ENCODE measurements at places on chromosomes 1 and 21.

DNA sequence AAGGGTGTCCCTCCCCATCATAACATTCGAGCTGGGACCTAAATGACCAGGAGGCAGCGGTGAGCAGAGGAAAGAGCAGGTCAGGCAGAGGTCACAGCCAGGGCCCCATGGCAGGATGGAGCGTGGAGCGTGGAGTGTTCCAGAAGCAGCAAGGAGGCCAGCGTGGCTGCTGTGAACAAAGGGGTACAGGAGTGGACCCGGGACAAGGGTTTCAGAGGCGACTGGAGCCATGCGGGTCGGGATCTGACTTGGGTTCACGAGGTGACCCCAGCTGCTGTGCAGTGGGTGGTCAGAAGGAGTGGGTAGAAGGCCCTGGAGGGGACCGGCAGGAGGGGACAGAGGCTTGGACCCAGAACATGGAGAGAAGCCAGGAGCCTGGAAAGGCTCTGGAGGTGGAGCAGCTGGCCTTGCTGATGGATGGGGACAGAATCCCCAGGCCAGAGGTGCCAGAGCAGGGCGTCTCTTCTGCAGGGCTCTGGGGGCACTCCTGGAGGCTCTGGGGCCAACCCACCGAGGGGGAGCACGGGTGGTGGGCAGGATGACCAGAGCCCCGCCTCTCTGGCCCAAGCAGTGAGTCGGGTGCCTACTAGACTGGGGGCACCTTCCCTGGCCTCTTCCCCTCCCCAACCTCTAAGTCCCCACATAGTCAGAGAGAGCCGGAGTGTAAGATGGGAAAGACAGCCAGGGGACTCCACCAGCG is 2.3 kb downstream of the CHD5 start:
- H3K4me1 ChIP-seq = peaks cover 20% of the 10 kb centered on the region
- no peak overlapping the region for H3K27ac ChIP-seq
- no peaks in the 10 kb centered on the region for H3K36me3 ChIP-seq
- no peak overlapping the region for H3K4me3 ChIP-seq

GRCh38 chr1:201949491-201949890 is 3.1 kb upstream of the LMOD1 start:
- H3K4me3 ChIP-seq = no peak overlapping the region
- no peak for DNase-seq
- H3K4me1 ChIP-seq = peaks cover 19% of the 10 kb centered on the region
- no peak overlapping the region for H3K27ac ChIP-seq
- H3K27me3 ChIP-seq = peaks cover 34% of the 10 kb centered on the region

DNA sequence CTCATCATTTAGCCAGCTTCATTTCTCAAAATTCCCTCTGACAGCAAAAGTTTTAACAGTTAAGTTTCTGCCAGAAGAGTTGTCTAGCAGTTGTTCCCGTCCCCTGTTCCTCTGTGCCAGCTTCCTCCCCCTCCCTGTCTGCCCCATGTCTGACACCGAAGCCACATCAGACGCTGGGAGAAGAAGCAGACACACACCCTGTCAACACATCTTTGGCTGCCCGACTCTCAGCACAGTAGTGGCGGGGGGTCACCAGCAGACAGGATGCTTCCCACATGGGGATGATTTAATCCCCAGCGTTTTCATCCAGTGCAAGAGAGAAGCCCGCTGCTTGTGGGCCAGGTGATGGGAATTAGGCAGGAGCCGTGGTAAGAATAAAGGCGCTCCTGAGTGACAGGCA is 379.4 kb upstream of the RUNX1 start:
- H3K27ac ChIP-seq = peak overlapping the region; percentile 69
- H3K36me3 ChIP-seq = peaks cover 13% of the 10 kb centered on the region
- H3K4me3 ChIP-seq = peak overlapping the region; percentile 46

DNA sequence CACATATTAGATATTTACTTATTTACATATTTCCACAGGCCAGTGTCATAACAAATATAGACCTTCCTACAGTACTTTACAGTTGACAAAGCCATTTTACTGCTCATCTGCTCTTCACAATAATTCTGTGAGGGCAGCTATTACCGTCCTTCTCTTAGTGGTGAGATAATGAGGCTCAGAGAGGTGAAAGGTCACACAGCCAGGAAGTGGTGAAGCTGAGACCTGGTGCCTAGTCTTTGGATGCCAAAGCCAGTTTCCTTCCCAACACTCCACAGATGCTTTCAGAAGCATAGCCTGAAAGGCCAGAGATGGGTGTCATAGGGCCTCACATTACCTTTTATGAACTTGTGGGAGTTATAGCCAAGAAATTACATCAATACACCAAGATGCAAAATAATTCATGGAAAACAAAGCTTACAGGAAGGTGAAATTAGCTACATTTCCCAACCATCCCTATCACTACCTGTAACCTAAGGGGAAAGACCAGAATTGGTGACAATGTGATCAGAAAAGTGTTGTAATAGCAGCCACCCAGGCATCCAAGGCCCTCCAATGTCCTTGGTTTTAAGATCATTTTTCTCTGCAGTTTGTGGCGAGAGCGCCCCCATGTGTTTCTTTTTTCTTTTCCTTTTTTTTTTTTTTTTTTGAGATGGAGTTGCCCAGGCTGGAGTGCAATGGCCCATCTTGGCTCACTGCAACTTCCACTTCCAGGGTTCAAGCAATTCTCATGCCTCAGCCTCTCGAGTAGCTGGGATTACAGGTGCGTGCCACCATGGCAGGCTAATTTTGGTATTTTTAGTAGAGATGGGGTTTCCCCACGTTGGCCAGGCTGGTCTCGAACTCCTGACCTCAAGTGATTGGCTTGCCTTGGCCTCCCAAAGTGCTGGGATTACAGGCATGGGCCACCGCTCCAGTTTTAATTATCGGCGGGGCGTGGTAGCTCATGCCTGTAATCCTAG is 26.5 kb upstream of the RPL11 start:
- DNase-seq = no peak
- peaks cover 5% of the 10 kb centered on the region for H3K4me1 ChIP-seq
- no peaks in the 10 kb centered on the region for H3K27me3 ChIP-seq
- no peaks in the 10 kb centered on the region for H3K36me3 ChIP-seq
- H3K4me3 ChIP-seq = no peak overlapping the region

DNA sequence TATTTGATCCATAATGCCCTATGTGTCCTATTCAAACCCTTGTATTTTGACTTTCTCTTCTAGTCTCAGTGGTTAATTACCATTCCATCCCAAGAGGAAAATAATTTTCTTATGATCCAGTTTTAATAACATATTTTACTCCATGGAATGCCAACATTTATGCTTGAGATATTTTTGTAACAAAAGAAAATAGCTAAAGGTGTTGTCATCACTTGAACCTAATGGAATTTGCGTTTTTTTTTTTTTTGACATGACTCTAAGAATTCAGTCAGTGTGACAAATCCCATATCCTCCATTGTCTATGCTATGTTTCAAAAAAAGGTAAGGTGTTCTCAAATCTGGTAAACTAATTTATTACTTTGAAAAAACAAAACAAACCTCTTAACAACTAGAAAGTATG is 324.1 kb upstream of the ADAMTS5 start:
- H3K36me3 ChIP-seq = no peaks in the 10 kb centered on the region
- no peak for DNase-seq
- no peak overlapping the region for H3K27ac ChIP-seq
- H3K4me1 ChIP-seq = no peaks in the 10 kb centered on the region
- H3K4me3 ChIP-seq = no peak overlapping the region

DNA sequence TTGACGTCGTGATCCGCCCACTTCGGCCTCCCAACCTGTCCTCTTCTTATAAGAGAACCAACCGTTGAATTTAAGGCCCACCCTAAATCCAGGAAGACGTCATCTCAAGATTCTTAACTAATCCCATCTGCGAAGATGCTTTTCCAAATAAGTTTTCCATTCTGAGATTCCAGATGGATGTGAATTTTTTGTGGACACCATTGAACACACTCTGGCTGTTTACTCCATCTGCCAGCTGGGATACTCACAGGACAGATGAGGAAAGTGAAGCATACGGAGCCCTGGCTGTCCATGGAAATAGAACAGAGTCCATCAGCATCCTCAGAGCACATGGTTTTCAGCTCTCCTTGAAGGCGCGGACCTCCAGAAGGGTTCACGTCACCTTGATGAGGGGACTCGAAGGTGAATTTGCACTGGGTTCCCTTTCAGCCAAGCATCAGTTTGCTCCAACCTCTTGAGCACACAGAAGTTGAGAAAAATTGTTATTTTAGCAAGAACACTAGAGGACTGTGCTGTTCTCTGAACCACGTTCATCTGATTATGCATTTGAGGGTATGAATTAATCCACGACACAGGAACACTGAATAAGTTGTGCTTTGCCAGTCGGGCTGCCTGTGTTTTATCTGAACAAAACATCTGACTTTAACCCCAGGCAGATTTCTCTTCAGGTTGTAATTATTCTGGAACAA is 68.6 kb downstream of the KAZN start:
- DNase-seq = no peak
- H3K27me3 ChIP-seq = no peaks in the 10 kb centered on the region
- no peaks in the 10 kb centered on the region for H3K36me3 ChIP-seq
- no peak overlapping the region for H3K4me3 ChIP-seq
- no peaks in the 10 kb centered on the region for H3K4me1 ChIP-seq

Data from activated T-cell treated with anti-CD3 and anti-CD28 coated beads, Interleukin-2, amount 50 U/mL, for 24 hours (primary cell).